ENCODE measurements at places on chromosomes 1 and 21. TPM values are rescaled to one million over a fixed set of nuclear protein-coding genes. Genes with fewer than 3 reads are reported as not detected.

PIGK gene
- total RNA-seq, result 47.7 TPM

WNT3A gene
- not detected for total RNA-seq

DNA sequence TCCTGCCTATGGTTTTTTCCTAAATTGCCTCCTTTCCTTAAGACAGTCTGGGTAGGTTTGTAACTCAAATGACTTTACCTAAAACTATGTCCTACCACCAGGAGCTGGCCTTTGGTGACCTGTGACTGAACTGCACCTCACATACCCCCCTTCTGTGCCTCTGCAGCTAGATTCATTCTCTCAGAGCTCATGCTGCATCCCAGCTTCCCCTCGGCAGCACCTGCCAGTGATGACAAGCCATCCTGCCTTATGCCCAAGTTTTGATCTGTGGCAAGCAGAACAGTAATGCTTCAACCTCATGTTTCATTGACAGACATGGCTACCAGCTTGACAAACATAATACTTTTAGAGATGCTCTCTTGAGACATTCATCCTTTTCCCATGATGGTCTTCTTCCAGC lies 141.9 kb downstream of the TSEN15 start:
- no peak overlapping the region for H3K27ac ChIP-seq
- no peak for DNase-seq
- no peak overlapping the region for H3K4me3 ChIP-seq
- H3K27me3 ChIP-seq, result no peaks in the 10 kb centered on the region
- H3K36me3 ChIP-seq, result no peaks in the 10 kb centered on the region
- peaks cover 10% of the 10 kb centered on the region for H3K4me1 ChIP-seq

FAM131C gene
- total RNA-seq, result 1.9 TPM

DNA sequence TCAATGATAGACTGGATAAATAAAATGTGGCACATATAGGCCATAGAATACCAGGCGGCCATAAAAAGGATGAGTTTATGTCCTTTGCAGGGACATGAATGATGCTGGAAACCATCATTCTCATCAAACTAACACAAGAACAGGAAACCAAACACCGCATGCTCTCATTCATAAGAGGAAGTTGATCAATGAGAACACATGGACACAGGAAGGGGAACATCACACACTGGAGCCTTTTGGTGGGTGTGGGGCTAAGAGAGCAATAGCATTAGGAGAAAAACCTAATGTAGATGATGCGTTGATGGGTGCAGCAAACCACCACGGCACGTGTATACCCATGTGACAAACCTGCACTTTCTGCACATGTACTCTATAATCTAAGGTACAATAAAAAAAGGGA lies 883.4 kb upstream of the PRMT6 start:
- H3K36me3 ChIP-seq, result no peaks in the 10 kb centered on the region
- H3K27me3 ChIP-seq, result no peaks in the 10 kb centered on the region
- H3K4me3 ChIP-seq, result no peak overlapping the region
- DNase-seq, result no peak

OR2M3 gene
- total RNA-seq, result 0.06 TPM

RGS1 gene
- 13.6 TPM for total RNA-seq

- no peak for DNase-seq
- H3K4me1 ChIP-seq, result peaks cover 3% of the 10 kb centered on the region
- no peaks in the 10 kb centered on the region for H3K36me3 ChIP-seq
- no peak overlapping the region for H3K4me3 ChIP-seq
- no peak overlapping the region for H3K27ac ChIP-seq
Measured at GRCh38 chr1:234355782-234356510, 17.3 kb upstream of the COA6 start.

OPRD1 gene
- total RNA-seq, result 1.4 TPM

PRAMEF33 gene
- total RNA-seq, result not detected

GRCh38 chr1:21843996-21844395 lies 31.9 kb downstream of the LDLRAD2 start:
- no peaks in the 10 kb centered on the region for H3K27me3 ChIP-seq
- H3K27ac ChIP-seq, result no peak overlapping the region
- peaks cover 74% of the 10 kb centered on the region for H3K36me3 ChIP-seq
- H3K4me1 ChIP-seq, result no peaks in the 10 kb centered on the region

DNA sequence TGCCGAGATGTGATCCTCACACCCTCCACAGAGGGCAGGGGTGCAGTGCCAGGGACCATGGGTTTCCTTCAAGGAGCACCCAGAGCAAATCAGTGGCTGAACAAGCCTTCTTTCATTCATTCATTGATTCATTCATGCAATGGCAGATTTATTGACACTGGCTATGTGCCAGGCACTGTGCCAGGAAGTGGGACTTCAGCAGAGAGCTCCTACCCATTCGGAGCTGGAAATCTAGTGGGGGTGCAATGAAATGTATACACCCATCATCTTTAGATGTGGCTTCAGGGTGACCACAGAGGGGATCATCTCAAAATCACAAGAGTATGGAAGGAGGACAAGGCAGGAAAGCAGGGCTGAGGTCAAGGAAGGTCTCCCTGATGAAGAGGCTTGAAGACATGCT lies 18.9 kb downstream of the SLC6A9 start:
- H3K4me3 ChIP-seq, result no peak overlapping the region
- H3K36me3 ChIP-seq, result peaks cover 50% of the 10 kb centered on the region
- peaks cover 91% of the 10 kb centered on the region for H3K4me1 ChIP-seq
- H3K27me3 ChIP-seq, result no peaks in the 10 kb centered on the region
- H3K27ac ChIP-seq, result peak overlapping the region; percentile 94
- DNase-seq, result no peak

- no peaks in the 10 kb centered on the region for H3K27me3 ChIP-seq
- H3K27ac ChIP-seq, result no peak overlapping the region
- H3K36me3 ChIP-seq, result no peaks in the 10 kb centered on the region
- no peak for DNase-seq
Measured at GRCh38 chr1:107432108-107432507, 291.3 kb downstream of the NTNG1 start.

GRCh38 chr1:201369209-201369608 lies 8.3 kb downstream of the TNNT2 start:
- DNase-seq, result no peak
- peaks cover 4% of the 10 kb centered on the region for H3K27me3 ChIP-seq
- no peak overlapping the region for H3K4me3 ChIP-seq
- no peak overlapping the region for H3K27ac ChIP-seq
- H3K36me3 ChIP-seq, result no peaks in the 10 kb centered on the region

GRCh38 chr21:25722631-25723030 lies 12.1 kb downstream of the ATP5PF start:
- no peak for DNase-seq
- H3K4me1 ChIP-seq, result no peaks in the 10 kb centered on the region
- H3K27ac ChIP-seq, result no peak overlapping the region
- no peaks in the 10 kb centered on the region for H3K27me3 ChIP-seq
- H3K36me3 ChIP-seq, result peaks cover 18% of the 10 kb centered on the region

ROR1 gene
- total RNA-seq, result 16.5 TPM

- no peaks in the 10 kb centered on the region for H3K27me3 ChIP-seq
- H3K4me1 ChIP-seq, result peaks cover 7% of the 10 kb centered on the region
- no peak for DNase-seq
Measured at GRCh38 chr1:177044390-177044789, 120.1 kb downstream of the ASTN1 start.

DNA sequence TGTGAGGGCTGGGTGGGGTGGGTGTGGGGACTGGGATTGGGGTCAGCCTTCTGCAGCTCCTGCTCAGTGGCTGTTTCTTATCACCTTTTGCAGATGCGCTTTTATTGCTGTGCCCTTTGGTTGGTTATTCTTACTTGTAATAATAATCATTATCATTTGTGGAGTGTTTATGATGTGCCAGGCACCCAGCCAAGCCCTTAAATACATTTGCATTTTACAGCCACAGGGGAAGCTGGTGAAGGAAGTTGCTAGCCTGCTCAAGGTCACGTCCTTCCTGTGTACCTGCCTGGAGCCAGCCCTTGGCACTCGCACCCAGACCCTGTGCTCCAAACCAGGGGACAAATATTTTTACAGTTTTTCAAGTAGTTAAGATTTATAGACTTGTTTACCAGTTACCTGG lies 144.0 kb downstream of the PGBD5 start:
- DNase-seq, result no peak
- H3K36me3 ChIP-seq, result peaks cover 51% of the 10 kb centered on the region
- no peak overlapping the region for H3K27ac ChIP-seq
- no peaks in the 10 kb centered on the region for H3K4me1 ChIP-seq
- H3K4me3 ChIP-seq, result no peak overlapping the region
- no peaks in the 10 kb centered on the region for H3K27me3 ChIP-seq

CD247 gene
- 0.44 TPM for total RNA-seq

Data from spinal cord (tissue), 10 donors.